Endothelial cell (in vitro differentiated cells): ENCODE measurements at places on chromosomes 12 and 14. TPM values are rescaled to one million over a fixed set of nuclear protein-coding genes. Genes with fewer than 3 reads are reported as not detected.

Gene TRIM9
- 2.3 TPM for total RNA-seq

Gene PYM1
- total RNA-seq: 58.6 TPM

DNA sequence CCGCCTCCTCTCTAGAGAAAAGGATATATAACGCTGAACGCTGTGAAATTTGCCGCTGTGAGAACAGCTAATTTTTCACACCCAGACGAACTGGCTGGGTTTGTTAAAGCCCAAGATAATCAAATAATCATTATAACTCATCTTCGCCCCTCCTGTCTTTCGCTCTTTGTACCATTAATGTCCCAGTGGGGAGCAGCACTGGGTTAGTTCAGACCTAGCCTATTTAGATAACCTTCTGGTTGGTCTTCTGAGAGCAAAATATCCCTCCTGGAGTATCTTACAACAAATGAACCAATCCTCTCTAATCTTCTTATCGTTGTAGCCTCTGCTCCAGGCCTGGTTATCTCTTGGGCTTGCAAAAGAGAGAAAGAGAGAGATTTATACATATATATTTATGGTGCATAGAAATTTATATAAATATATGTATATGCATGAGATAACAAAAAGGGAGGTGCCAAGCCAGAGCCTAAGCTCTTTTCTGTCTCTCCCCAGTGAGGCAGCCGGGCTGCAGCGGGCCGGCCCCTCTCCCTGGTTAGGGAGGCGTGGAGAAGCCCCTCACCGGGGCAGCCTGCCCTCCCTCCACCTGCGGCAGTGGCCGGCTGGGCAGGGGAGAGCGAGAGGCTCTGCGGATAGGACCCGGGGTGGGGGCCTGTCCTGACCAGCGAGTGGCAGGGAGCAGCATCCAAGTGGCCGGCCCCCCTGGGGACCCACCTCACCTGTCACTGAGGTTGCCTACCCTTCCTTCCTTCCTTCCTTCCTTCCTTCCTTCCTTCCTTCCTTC is 202.0 kb upstream of the LHX5 start:
- no peak for DNase-seq

DNA sequence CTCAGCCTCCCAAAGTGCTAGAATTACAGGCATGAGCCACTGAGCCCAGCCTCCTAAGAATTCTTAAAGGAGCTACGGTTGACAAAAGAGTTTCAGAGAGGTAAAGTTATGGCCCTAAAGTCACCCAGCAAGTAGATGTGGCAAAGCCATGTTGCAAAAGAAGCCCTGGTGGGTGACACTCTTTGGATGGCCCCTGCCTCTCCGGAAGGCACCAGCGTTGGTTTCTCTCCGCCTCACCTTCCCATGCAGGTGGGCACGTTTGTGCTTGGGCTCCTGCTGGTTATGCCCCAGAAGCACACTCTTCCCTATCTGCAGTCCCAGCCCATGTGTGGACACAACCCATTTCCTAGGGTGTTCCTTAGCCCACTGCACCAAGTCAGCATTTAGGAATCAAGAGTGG is 9.5 kb upstream of the SERPINA3 start:
- no peak for DNase-seq

DNA sequence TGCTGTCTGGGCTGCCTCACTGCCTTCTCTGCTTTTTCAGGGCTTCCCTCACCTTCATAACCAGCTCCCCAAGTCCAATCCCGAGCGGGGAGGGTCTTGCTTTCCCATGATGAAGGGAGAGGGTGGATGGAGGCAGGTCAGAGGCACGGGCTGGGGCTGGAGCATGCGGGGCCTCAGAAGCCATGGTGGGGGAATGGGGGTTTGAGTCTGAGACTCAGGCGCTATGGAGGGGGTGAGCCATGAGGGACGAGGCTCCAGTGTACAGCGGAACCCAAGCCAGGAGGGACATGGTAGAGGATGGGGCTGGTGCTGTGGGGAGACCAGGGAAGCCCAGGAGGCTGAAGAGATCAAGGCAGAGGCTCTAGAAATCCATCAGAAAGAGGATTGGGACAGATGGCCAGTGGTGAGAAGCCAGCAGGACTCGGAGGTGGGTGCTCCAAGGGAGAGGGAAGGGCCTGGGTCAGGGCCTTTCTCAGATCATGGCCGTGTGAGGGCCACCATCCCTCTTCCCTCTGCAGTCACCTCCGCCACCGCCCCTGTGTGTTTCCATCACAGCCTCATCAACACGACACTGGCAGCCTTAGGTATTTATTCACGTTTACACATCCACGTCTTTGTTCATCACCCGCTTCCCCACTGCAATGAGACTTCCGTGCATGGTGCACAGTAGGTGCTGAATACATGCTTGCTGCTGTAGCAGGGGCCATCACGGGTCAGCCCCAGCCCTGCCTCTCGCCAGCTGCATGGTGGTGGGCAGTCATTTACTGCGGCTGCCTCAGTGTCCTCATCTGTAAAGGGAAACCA is 144.7 kb downstream of the ADGRD1 start:
- DNase-seq: no peak

DNA sequence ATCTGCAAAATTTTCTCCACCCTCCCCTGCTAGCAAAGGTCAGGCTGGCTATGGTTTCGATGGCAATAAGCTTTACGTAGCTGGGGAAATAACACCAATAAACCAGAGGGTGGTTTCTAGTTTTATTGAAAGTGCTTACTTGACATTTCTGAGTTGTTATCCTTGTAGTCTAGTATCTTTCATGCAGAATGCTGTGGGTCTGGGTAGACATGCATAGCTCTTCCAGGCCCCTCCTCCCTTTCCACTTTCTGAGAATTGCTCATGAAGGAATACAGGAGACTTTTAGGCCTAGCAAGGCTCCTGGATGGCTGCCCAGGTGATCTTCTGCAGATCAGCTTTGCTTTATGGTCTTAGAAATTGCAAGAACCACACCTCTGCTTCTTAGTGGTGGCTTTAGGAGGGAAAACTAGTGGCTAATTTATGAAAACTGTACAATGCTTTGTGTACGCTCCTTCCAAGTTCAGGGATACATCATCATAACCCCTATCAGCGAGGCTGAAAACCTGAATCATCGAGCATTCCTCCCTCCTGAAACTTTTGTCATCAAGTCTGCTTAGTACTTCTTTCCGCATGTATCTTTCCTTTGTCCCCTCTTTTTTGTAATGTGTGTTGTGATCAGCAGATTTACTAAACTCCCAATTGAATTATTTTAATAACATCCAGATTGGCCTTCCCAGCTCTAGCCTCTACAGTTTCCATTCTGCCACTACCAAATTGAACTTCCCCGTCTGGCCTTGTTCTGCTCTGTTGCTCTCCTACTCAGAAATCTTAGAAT is 473.0 kb downstream of the RAD51B start:
- no peak for DNase-seq

GRCh38 chr14:90814806-90815571 is 1.2 kb downstream of the TTC7B start:
- DNase-seq: no peak

DNA sequence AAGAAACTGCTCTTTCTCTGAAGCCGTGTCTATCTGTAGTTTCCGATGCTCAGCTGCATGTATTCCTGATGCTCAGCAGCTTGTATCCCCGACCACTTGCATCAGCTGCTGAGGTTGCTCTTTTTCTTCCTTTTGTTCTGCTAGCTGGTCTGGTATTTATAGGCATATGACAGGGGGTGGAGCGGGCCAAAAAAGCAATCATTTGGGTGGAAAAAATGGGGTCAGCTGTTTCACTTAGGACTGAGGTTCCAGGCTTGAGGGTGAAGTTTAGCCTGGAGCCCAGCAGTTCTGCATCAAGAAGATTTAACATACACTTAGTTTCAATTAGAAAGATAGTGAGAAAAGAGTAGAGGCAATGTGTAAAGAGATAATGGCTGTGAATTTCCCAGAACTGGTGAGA is 23.6 kb upstream of the AMN1 start:
- no peak for DNase-seq

DNA sequence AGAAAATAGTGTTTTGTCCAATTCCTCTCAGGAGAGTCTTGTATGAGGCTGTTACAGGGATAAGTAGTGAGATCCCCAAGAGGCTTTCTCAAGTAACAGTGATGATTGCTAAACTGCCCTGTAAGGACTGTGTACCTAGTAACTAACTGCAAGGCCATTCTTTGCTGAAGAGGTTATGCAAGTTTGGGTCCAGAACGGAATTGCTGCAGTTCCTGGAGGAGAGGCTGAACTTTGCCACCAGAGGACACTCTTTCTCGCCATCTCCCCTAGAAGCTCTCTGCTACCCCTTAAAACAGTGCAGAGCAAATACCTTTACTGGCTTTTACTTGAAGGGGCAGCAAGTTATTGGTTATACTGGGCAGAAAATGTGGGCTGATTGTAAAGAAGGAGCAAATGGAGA is 180.0 kb downstream of the RBM19 start:
- no peak for DNase-seq

DNA sequence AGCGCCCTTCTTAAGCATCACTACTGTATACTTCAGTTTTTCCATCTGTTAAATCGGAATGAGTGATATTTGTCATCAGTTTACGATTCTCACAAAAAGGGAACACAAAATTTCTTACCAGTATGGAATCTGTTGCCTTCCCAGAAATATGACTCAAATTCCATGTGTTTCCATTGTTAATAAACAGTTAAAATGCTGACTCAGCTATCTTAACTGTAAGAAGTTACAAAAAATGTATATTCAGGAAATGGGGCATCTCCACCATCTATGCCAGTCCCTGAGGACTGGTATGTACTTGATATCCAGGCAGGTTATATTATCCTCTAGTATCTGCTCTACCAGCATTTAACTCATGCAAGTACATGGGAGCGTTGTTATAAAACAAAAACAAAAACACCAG is 2.4 kb upstream of the COX16 start:
- DNase-seq: no peak

- DNase-seq: no peak
Observed at GRCh38 chr12:2588345-2588744, 206.4 kb upstream of the FKBP4 start.

DNA sequence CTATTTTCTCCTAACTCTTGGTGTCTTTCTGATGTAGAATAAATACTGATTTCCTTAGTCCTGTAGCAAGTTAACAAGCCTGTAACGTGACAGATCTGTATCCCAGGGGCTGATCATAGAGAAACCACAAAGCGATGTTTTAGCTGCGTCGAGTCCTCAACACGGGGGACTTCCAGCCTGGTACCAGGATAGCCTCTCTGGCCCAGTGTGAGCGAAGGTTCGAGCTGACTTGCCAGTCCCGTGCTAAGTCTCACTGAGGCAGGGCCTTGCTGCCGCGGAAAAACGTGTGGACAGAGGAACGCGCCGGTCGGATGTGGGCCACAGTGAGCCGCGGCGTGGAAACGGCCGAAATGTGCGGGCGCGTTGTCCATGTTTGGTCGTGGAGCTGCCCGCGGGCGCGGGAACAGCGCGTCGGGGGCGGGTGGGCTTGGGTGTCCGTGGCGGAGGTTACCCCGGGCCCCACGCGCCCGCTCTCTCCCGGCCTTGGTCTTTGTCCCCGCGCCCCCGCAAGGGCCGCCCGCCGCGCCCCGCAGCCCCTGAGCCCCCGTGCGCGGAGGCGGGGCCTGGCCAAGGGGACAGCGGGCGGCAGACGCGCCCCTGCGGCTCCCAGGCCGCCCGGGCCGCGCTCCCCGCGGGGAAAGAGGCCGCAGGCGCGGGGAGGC is 531 bp upstream of the EML1 start:
- DNase-seq: peak; percentile 16
